Activated B cell treated with CpG ODN at 0.5 μM for 24 hours (primary cell): ENCODE measurements at places on chromosomes 7 and 10.

DNA sequence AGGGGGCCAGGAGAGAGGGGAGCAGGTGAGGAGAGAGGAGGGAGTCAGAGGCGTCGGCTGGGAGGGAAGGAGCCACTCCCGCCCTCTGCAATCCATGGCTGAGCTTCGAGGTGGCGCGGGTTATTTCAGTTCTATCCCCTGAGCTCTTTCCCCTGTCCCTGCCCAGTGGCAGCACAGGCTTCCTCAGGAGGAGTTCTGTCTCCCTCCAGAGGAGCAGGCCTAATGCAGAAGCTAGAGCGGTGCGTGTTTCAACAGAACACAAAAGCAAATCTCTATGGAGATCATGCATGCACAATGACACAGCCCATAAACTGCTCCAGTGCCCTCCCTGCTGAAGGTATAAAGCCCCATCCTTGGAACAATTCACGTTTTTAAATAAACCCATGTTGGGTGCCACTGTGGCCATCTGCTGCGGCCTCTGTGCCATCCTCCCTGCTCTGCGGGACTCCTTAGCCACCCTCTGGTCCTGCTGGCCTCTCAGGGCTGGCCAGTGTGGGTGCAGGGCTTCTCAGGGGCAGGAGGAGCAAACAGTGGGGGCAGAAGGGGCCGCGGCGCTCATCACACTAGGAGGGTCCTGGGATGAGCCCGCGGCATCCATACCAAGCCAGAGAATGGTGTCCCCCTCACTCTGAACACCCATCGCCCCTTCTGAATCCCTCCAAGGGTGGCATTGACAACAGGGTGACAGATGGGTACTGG is 192.6 kb upstream of the LYZL2 start:
- peaks cover 12% of the 10 kb centered on the region for H3K27me3 ChIP-seq
- no peak overlapping the region for H3K4me3 ChIP-seq
- no peak for DNase-seq
- no peaks in the 10 kb centered on the region for H3K4me1 ChIP-seq
- H3K27ac ChIP-seq, result no peak overlapping the region
- H3K36me3 ChIP-seq, result no peaks in the 10 kb centered on the region

DNA sequence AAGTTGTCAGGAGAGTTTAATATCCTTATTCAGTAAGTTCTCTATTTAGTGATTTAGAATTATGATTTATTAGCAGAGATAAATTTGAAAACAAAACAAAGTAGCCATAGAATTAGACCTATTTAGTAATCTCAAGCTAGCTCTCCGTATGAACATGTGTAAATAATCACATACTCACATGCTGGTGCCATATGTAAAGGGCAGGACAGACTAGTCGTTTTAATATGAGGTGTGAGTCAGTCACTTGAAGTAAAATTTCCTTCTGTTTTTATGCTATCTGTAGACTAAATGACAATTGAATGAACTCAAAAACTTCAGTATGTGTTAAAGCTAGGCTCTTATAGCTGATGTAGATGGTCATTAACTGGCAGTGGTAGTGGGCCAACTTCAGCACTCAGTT is 67.1 kb downstream of the WAC start:
- peaks cover 12% of the 10 kb centered on the region for H3K4me1 ChIP-seq
- no peaks in the 10 kb centered on the region for H3K27me3 ChIP-seq
- DNase-seq, result no peak
- no peak overlapping the region for H3K4me3 ChIP-seq
- H3K27ac ChIP-seq, result no peak overlapping the region

DNA sequence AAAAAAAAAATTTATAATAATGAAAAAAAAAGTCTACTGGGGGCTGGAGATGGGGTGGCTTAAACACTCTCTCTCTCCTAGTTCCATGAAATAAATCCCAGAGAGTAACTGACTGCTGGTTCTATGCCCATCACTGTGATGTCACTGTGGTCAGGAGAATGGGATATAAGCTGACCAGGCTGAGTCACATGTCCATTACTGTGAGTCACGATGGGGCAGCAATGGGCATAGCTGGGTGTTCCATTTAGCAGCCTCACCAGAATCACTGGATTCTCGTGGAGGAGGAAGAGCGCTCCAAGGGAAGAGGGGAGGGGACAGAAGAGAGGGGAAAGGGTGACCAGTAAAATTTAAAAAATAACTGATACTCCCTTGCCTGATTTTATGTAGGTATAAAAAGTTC is 37.1 kb downstream of the MASTL start:
- no peaks in the 10 kb centered on the region for H3K27me3 ChIP-seq
- no peak for DNase-seq
- H3K4me1 ChIP-seq, result no peaks in the 10 kb centered on the region
- H3K27ac ChIP-seq, result no peak overlapping the region
- H3K4me3 ChIP-seq, result no peak overlapping the region
- H3K36me3 ChIP-seq, result peaks cover 14% of the 10 kb centered on the region

DNA sequence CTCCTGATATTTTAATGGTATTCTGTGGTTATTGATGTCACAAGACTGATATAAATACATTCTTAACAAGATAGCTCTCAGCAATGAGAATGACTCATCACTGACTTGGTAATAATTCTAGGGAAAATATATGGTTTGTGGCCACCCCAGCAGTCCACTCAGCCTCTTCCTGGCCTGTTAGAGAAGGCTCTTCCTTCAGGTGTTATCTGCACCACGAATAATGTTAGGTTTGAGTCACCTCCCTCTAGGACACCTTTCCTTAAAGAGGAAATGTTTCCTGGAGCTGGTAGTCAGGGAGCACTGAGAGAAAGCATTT is 163.3 kb downstream of the SVIL start:
- DNase-seq, result no peak
- H3K27me3 ChIP-seq, result no peaks in the 10 kb centered on the region
- no peaks in the 10 kb centered on the region for H3K4me1 ChIP-seq
- H3K4me3 ChIP-seq, result no peak overlapping the region
- no peaks in the 10 kb centered on the region for H3K36me3 ChIP-seq
